ENCODE measurements at places on chromosomes 16 and 17.

- no peak for DNase-seq
Observed at GRCh38 chr17:55722742-55723487, at the start of gene TMEM100. Gene TMEM100 (minus strand): TSS chr17:55722864. CDS start chr17:55721070, 1,794 bp downstream.

GRCh38 chr16:50529334-50529733 is 18.9 kb upstream of the NKD1 start:
- DNase-seq: no peak

GRCh38 chr17:75823257-75824041 is 20.8 kb downstream of the UNC13D start:
- no peak for DNase-seq

DNA sequence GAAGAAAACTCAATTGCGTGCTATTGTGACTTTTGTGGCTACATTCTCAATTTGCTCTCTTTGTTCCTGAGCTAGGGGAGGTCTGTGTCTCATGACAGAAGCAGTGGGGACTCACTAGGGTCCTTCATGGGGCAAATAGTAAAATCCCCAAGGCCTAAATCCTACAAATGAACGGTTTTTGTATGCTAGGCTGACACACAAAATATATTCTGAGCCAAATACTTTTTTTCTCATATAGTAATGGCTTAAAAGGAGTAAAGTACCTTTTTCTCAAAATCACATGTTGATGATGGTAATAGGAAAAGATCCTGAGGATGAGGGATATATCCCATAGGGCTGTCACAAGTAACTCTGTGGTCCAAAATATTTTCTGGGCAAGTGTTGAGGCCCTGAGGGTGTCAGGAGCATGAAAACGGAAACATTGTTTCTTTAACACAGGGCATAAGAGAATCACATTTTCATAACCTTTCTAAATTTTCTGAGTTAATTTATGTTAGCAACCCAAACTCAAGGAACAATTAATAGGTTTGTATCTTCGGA is 77.5 kb upstream of the CNTNAP4 start:
- no peak for DNase-seq

DNA sequence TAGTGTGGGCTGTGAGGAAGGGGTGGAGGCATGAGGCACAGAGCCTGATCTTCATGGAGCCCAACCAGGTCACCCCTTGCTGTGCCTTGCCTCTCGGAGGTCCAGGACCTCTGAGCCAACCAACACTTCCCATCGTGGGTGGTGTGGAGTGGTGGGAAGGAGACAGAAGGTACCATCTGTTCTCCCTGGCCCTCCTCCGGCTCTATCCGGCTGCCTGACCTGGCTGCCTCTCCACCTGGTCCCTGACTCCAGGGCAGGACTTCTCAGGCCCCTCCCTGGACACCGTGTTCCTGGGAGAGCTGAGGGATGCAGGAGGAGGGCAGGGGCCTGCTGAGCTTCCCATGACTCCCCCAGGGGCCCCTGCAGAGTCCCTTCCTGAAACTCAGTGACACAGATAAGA is 3.9 kb downstream of the PDK2 start:
- DNase-seq: no peak

DNA sequence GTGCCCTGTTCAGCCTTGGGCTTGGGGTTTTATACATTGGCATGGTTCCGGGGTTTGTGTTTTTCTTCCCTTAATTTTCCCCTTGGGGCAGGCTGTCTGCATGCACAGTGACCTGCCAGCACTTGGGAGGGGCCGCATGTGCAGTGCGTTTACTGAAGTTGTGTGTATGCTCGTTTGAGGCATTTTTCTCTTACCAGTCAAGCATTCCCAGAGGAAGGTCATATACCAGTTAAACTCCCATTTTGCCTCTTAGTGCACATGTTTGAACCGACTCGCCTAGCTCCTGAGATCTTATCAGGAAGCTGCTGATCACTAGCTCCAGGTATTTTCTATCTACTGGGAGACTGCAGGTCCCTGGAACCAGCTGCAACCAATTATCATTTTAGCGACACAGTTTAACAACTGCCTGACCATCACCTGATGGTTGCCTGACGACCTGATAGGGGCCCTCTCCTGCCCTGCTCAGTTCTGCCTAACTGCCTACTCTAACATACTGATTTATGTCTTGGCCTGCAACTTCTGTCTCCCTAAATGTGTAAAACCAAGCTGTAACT is 51.4 kb downstream of the MFSD11 start:
- DNase-seq: no peak

- DNase-seq: no peak
Observed at GRCh38 chr16:19132255-19132654, 18.5 kb downstream of the ITPRIPL2 start.

DNA sequence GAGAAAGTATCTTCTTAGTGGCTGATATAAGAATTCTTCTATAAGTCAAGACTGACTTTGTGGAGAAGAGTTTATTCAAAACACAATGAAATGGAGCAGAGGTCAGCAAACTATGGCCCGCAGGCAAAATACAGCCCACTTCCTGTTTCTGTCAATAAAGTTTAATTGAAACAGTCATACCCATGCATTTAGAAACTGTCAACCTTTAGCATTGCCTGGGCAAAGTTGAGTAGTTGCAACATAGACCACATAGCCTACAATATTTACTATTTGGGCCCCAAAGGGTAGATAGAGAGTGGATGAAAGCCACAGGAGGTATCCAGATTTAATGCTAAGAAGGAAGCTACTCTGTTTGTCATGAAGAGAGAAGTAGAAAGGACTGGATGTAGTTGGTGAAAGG is 38.0 kb downstream of the ACSM2B start:
- DNase-seq: no peak

DNA sequence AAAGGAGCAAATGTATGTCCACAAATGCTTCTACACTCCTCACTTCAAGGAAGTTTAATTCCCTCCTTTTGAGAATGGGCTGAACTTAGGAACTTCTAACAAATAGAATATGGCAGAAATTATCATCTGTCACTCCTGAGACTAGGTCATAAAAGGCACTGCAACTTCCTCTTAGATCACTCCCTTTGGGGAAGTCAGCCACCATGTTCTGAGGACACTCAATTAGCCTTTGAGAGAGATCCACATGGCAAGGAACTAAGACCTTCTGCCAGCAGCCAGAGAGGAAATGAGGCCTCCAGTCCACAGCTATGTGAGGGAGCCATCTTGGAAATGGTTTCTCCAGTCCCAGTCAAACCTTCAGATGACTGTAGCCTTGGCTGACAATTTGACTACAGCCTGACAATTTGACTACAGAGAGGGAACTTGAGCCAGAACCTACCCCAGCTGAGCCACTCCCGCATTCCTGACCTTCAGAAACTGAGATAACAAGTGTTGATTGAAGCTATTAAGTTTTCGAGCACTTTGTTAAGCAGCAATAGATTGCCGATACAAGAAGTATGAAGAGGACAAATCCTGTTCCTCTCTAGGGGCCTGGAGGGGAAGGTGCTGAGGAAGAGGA is 113.4 kb upstream of the SEC14L1 start:
- no peak for DNase-seq

DNA sequence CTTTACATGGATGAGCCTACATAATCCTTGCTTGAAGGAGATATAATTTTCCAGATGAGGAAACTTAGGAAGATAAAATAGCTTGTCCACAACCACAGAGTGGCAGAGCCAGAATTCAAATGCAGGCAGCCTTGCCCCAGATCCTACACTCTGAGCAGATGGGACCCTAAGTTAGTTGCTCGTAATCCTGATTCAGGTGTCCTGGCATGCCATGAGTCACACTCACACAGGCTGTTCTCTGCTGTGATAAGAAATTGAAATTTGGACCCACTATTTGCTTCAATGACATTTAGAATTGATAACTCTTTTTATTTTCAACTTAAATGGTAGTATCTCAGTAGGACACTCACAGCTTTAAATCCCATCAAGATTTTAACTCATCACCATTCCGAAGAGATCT is 150.7 kb upstream of the CACNG5 start:
- DNase-seq: no peak

DNA sequence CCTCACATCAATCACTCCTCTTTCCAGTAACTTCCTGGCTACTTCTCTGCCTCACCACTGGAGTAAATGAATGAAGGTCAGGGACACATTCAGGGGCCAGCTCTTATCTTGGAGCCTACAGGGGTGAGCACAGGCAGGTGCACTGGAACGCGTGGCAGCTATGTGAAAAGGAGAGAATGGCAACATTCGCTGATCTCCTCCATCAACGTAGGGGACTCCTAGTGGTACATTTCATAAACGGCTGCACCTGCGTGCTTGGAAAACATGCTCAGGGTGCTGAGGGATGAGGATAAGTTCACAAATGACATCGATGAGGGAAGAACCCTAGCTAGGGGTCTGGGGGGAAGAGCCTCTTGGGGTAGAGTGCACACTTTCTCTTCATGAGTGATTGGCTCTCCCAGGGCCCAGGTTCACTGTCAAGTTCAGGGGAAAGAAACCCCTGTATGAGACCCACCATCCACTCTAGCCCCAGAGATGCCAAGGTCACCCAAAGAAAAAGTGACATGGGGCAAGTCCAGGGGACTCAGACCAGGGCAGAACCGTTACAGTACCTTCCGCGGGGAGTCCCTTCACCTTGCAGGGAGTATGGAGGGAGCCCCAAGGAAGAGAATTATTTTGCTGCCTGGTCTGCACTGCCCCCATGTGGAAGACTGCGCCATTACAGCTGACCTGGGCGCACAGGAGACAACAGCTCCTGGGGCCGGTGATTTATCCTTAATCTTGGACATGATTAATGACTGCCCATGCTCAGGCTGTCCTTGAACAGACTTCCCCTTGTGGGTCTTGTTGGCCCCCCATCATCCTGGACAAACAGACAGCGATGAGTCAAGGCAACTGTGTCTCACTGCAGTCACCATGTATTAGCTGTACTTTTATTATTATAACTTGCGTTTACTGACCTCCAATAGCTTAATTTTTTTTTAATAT is 30.1 kb downstream of the VAC14 start:
- DNase-seq: peak; percentile 83

- no peak for DNase-seq
Observed at GRCh38 chr16:72639494-72639893, 408.4 kb downstream of the ZFHX3 start.

DNA sequence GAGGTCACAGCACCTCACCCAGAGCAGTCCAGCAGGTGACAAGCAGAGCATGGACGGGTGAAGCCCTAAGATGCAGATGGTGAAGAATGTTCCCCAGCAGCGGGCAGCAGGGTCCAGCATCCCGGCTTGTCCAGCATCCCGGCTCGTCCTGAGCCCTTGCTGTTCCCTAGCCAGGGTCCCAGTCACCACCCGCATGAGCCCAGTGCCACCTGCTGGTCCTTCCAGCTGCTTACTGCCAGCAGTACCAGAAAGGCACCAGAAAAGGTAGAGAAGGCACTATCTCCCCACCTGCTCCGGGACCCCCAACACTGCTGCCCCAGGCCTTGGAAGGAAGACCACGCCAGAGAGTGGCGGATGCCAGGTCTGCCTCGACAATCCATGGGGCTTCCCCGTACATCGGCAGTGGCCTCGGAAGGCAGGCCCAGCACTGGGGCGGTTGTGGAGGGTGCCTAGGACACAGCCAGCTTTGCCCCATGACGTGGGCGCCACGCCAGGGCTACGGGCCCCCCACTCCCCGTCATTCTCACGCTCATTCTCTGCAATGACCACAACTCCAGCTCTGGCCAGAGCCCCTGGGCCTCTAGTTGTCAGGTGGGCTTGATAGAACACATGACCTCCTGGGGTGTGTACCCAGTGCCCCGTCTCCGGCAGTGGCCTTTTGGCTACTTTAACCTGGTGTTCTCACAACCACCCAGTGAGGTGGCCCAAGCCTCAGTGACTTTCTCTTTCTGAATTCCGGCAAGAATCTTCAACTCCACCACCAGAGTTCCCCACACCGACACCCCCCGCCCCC is 1.4 kb downstream of the CENPX start:
- DNase-seq: peak; percentile 82

DNA sequence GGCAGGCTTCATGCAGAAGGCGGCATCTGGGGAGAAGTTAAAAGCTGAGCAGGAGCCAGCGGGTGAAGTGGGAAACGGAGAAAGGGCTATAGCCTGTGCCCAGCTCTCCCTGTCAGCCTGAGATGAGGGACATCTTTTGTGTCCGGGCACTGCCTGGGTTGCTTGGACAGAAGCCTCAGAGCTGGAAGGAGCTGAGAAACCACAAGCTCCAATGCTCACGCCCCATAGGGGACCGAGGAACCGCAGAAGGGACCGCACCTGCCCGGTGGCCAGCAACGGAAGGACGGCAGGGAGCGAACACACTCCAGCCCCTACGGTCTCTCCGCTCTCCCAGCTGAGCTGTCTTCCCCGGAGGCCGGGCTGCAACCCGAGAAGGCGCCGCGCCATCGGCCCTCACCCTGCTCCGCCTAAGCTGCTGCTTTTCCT is 175.8 kb downstream of the NPIPB11 start:
- DNase-seq: no peak

- DNase-seq: no peak
Observed at GRCh38 chr16:7426161-7426560, 93.5 kb downstream of the RBFOX1 start.

DNA sequence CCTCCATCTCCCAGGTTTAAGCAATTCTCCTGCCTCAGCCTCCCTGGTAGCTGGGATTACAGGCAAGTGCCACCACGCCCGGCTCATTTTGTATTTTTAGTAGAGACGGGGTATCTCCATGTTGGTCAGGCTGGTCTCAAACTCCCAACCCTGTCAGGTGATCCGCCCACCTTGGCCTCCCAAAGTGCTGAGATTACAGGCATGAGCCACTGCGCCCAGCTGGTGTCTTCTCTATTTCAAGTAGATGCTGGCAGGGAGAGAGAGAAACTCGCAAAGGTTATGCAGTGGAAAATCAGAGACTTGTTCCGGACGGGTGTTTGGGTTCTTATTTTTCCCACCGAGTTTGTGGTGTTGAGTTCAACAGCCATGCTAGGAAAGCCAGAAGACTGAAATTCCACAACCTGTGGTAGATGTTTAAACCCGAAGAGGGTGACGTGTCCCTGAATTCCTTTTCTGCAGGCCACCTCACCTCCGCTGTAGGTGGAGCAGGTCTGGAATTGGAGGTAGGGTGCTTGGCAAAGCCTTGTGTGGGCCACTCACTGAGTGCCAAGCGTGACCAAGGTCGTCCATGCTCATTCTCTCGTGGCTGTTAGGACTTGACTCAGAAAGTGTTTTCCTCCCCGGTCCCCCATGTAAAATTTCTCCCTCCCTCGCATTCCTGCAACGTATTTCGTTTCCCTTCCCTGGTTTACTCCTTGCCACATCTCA is 7.3 kb upstream of the ZDHHC7 start:
- DNase-seq: no peak

GRCh38 chr17:4777969-4778760 is 6.5 kb downstream of the TM4SF5 start:
- no peak for DNase-seq

DNA sequence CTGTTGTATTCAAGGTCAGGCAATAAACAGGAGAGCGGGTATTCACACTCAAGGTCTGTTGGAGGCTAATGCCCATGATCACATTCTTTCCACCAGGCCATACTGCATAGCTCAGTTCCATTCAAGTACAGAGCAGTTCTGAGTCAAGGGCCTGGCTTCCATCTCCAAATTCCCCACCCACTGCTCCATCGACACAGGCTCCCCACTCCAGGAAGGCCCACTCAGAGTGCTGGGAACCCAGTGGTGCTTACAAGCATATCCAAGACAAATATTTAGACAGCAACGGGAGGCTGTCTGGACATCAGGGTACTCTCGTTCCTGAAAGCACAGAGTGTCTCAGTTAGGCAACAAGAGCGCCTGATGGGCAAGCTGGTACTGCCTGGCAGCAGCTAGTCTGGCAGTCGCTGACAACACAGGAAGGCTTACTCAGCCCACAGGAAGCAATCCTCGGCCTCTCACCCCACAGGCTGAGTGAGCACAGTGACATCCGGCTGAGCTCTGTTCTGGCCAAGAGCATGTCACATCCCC is 40.9 kb downstream of the RFFL start:
- peak; percentile 91 for DNase-seq
